Spleen (tissue), 13 donors: ENCODE measurements at places on chromosomes 7 and 10. TPM values are rescaled to one million over a fixed set of nuclear protein-coding genes. Genes with fewer than 3 reads are reported as not detected.

DNA sequence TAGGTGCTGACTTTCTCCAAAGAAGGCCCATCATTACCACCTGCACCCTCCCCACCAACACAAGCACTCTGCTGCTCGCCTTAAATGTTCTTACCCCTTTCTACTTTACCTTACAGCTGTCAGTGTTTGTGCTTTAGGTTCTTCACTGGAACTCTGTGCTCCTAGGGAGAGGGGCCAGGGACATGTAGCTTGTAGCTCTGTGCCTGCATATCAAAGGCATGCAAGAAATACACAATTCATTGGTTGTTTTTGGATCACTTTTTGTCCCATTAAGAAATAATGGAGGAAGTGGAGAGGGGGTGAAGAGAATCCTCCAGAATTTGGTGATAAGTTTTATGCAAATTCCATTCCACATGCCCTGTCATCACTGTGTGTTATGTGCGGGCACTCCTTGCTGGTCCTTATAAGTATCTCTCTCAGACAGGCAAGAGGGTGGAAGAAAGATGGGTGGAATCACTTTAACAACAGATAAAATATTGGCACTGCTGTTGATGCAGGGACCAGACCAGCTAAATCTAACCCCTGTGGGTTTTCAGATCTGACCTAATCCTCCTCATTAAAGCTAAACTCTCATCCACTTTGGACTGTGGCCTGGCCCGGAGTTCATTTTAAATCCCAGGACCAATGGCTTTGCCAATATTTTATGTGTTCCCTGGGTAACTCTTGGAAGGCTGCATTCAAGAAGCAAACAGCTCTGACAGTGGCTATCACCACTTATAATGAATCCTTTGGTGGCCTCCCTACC, 375.8 kb upstream of the NFE2L3 start:
- DNase-seq, result no peak

GRCh38 chr10:70437721-70438120, 3.8 kb downstream of the NODAL start:
- DNase-seq, result no peak

DNA sequence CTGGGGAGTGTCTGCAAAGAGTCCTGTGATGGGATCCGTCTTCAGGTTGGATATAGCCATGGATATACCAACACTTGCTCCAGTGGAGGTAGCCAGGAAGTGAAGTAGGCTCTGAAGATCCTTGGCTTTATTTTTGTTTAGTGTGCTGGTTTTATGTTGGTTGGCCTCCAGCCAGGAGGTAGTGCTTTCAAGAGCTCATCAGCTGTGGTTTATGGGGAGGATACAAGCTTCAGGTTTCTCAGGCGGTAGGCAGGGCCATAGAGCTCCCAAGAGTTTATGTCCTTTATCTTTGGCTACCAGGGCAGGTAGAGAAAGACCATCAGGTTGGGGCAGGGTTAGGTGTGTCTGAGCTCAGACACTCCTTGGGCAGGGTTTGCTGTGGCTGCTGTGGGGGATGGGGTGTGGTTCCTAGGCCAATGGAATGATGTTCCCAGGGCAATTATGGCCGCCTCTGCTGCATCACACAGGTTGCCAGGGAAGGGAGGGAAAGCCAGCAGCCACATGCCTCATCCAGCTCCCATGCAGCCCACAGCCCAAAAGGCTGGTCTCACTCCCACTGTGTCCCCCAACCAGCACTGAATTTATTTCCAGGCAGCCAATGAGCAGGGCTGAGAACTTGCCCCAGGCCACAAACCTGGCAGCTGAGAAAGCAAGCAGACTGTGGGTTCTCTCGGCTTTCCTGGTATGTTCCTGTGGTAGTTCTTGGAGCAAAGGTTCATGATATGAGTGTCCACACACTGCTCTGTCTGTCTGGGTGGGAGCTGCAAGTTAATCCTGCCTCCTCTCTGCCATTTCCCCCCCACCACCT, 67.0 kb upstream of the PRLHR start:
- DNase-seq, result peak; percentile 43

The CALD1 gene
- polyA plus RNA-seq, result 42.4 TPM

The PDZD7 gene
- 0.30 TPM for polyA plus RNA-seq

- peak; percentile 39 for DNase-seq
These were observed 7.7 kb downstream of the UBTD1 start for GRCh38 chr10:97506199-97506991.

GRCh38 chr10:121130382-121130781, 279.2 kb downstream of the WDR11 start:
- no peak for DNase-seq

DNA sequence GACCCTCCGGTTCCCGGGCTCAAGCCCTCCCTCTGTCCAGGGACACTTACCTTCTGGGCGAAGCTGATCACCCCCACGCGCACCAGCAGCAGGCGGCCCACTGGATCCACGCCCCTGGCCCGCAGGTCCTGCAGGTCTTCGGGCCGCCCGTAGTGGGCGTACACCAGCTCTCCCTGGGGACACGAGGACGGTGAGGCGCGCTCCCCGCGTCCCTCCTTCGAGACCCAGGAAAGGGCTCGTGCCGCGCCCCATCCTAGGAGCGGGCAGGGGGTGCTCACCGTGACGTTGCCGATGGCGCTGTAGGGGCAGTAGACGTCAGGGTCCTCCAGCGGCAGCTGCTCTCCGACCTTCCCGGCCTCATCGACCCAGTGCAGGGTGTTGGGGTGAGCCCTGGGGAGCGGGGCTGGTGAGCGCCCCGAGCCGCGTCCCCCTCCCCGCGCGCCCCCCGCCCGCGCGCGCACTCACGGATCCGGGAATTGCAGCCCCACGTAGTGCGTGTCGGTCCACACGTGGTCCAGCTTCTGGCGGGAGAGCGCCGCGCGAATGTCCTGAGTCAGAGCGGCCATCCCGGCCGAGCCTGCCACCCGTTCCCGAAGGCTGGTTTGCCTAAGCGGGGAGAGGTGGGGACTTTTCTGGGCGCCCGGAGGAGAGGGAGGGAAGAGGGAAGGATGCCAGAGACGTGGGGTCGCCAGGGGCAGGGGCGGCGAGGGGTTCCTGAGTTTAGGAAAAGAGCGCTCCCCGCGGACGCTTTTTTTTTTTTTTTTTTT, 8.2 kb downstream of the TFR2 start:
- peak; percentile 88 for DNase-seq

- no peak for DNase-seq
These were observed 13.7 kb upstream of the PDLIM1 start for GRCh38 chr10:95304463-95304862.

DNA sequence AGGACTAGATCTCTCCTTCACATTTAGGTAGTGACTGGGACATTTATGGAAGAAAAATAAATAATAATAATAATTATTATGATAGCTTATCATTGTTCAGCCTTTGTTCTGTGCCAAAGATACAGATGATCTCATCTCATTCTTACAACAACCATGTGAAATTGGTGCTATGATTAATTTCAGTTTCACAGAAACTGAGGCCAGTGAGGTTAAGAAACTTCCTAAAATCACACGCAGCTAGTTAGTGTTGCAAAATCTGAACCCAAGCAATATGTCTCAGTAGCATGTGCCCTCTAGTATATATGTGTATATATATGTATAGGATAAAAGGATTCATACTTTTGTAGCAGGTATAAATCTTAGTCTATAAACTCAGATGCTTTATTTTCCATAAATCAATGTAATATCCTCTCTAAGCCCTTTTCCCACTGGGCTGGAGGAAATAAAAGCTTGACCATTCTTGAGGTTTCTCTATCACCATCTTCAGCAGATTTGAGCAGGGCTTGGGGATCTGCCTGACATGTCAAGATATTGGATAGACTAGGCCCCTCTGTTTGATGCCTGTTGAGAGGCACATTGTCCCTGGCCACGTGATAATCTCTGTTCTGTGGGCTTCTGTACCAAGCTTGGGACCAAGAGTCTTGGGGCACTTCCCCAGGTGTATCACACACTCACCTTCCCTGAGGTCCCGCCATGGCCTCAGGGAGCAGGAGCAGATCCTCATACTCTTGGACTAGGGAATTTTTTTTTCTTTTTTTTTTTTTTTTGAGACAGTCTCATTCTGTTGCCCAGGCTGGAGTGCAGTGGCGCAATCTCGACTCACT, 172.6 kb upstream of the NRP1 start:
- DNase-seq, result no peak

- no peak for DNase-seq
These were observed 43.9 kb downstream of the DOCK4 start for GRCh38 chr7:112162142-112162766.

DNA sequence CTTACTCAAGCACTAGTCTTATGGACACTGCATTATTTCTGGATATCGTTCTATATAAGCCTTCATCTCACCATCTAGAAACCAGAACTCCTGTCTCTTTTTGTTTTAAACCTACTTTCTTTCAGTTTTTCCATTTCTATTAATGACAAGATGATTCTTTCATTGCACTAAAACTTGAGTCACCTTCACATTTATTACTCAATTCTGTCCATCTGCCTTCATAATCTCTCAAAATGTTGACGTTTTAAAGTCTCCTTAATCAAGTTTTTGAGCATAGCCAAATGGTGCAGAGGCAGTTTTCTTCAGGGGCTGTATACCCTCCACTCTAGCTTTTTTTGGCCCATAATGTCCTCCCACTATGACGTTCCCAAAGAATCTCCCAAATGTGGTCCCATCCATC, 17.6 kb downstream of the STAM start:
- DNase-seq, result no peak

DNA sequence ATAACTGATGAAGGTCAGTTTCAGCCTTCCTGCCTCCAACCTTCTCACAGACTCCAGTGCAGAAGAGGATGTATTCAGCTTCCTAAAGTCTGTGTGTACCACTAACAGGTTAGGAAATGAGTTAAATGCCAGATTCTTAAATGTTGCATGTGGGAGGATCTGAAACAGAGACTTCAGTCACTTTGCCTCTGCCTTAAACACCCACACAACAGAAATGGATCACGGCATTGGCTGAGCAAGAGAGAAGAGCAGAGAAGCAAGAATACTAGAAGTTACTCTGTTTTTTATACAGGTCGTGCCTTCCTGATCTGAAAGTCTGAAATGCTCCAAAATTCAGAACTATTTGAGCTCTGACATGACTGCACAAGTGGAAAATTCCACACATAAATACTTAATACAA, 98.9 kb upstream of the ARHGAP21 start:
- no peak for DNase-seq

DNA sequence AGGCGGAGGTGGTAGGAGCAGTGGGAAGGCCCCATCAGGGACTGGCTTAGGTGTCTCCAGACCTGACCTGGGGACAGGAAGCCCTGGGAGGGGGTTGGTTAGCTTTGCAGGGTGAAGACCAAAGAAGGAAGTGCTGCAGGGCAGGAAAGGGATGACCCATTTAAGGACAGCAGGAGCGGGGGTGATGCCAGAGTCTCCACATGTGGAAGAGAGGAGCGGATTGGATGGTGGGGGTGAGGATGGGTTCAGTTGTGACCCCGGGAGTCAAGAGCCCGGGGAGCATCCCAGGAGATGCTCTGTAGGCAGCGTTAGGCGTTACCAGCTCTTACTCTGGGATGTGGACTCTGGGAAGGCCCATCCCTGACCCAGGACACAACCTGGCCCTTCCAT, 3.1 kb upstream of the LDB3 start:
- no peak for DNase-seq

The GALNT17 gene
- polyA plus RNA-seq, result 1.8 TPM
